ENCODE measurements at places on chromosomes 7 and 10.

GRCh38 chr7:832968-833424 lies 720 bp downstream of the SUN1 start:
- no peak for DNase-seq

DNA sequence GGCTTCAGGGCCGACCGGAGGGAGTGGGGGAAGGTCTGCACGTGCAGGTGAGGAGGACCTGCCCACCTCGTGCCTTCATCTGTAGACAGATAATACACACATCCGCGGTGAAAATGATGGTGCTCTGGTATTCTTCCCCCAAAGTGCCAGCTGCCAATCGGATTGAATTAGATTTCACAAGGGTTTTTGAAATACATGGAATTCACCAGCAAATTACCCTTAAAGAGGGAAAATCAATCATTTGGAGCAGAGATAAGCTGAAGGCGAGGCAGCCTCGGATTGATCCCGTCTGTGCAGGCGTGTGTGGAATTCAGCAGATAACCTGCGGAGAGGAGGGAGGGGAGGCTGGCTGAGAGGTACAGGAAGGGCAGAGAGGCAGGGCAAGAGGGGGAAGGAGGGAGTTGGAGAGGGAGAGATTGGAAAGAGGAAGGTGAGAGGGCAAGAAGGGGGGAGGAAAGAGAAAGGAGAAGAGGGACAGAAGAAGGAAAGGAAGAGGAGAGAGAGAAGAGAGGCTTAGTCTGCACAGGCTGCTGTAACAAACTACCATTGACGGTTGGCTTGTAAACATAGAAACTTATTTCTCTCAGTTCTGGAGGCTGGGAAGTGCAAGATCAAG lies 84.2 kb downstream of the C10orf105 start:
- no peak for DNase-seq

- DNase-seq, result no peak
Observed at GRCh38 chr7:2970307-2970664, 73.4 kb downstream of the CARD11 start.

DNA sequence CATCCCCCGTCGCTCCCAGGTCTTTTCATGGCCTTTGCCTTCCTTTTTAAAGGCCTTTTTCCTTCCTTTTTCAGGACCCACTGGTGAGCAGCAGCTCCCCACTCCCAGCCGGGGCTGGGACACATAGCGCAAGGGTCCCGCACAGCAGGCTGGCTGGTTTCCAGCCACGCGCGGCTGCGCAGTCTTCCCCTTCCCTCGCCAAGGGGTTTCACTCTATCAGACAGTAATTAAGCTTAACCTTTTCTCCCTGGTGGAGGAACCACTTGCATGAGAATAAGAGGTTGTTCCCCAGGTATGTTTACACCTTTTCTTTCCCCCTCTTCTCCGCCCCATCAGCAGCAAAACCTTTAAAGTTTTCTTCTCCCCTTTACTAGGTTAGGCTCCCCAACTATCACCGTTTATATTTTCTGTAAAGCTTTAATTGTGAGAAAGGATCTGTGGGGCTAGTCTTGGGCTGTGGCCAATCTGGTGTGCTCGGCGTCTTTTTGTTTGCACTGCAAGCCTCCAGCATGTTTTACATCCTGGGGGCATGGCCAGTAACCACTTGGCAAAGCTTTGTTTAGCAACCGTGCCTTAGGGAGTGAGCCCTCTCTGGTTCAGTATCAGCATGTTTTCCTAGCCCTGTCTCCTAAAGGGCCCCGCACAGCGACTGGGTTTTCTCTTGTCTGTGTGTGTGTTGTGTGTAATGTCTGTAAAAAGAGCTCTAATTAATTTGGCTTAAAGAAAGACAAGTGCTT lies 219.6 kb downstream of the PHF14 start:
- no peak for DNase-seq

Data from H54 (cell line).